Uterus (tissue), 4 donors: ENCODE measurements at places on chromosomes 2 and 18. TPM values are rescaled to one million over a fixed set of nuclear protein-coding genes. Genes with fewer than 3 reads are reported as not detected.

Gene DOK6
- total RNA-seq: 1.6 TPM

Gene CNGA3
- not detected for total RNA-seq

Gene RSAD2
- total RNA-seq: 12.2 TPM

Gene TUBA4B
- total RNA-seq: not detected

GRCh38 chr2:68414876-68415275, 49.8 kb downstream of the PLEK start:
- no peak for DNase-seq

GRCh38 chr2:204544961-204545860, at the start of gene PARD3B:
PARD3B (plus strand) TSS chr2:204545475; CDS start chr2:204546000, 525 bp downstream.
- peak; percentile 53 for DNase-seq

Gene UPP2
- total RNA-seq: not detected

DNA sequence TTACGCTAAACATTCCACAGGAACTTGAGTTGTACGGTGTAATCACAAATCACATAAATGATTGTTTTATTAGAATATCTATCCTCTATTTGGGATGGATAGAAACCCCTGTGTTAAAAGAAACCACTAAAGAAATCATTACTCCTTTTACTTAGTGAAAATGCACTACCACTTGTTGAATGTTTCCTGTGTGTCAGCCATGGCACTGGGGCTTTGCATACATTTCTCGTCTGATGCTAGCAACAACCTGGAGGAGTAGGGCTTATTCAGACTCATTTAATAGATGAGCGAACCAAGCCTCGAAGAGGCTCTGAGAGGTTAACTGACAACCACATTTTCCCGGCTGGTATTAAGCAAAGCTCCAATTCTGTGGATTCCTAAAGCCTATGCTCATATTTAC, 60.5 kb upstream of the PELI1 start:
- no peak for DNase-seq

Gene EVX2
- not detected for total RNA-seq

Gene CXCR1
- 0.18 TPM for total RNA-seq

- DNase-seq: no peak
Observed at GRCh38 chr2:1685957-1686783, 58.1 kb downstream of the PXDN start.

DNA sequence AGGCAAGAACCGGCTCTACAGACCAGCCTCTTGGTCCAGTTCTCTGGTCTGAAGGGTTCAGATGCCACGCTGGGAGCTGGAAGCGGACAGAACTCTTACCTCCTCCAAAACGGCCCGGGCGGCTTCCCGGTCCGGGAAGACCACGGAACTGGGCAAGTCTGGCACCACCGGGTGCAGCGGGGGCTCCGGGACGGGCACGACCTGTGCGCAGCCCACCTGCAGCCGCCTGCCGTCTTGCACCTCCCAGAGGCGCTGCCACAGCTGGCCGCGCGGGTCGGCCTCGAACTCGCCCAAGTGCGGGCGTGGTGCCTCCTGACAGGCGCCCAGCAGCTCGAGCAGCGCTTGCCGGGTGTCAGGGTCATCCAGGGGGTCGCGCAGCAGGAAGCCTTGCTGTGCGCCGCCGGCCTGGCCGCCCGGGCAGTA, 773 bp downstream of the CMPK2 start:
- peak; percentile 42 for DNase-seq

DNA sequence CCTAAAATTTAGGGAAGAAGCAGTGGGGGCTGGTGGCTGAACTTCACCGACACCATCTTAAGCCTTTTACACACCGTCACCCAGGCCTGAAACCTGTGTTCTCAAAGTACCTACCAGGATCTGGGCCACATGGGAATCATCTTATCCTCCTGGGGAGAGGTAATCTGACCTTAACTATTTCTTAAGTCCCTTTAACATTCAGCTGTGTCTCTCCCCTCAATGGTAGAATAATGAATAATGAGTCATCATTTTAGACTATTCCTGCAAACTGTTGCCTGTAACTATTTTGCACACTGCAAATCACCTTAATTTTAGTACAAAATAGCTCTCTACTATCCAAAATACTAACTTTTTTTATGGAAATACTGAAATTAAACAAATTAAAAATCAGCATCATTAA, 149.4 kb upstream of the KLF7 start:
- no peak for DNase-seq

GRCh38 chr2:174699993-174700766, 64.1 kb downstream of the CHRNA1 start:
- no peak for DNase-seq

Gene G6PC2
- not detected for total RNA-seq

Gene SERPINB12
- total RNA-seq: not detected

Gene CCDC93
- 6.5 TPM for total RNA-seq

DNA sequence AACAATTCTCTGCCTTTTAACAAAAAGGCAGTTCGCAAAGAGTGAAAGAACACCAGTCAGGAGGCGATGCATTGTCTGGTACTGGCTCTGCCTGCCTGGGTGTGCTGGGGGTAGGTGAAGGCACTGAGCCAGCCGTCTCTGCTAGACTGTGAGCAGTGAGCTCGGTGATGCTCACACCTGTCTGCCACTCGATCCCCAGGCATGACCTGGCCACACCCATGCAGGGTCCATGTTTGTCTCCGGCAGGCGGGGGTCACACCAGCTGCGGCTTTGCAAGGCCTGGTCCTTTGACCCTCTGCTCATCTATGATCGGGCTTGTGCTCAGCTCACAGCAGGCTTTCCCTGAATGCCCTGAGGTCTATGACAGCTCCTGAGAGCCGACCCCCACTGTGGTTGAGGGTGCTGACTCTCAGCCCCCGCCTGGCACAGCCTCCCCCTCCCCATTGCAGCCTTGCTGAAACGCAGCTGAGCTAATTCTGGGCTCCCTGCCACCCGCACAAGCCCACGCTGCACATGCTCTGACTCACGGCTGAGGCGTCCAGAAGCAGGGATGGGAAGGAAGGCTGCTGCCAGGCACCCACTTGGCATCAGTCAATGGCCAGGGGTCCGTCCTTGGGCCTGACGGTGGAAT, 23.7 kb downstream of the CRACDL start:
- DNase-seq: peak; percentile 47

GRCh38 chr2:54577035-54577434, 120.9 kb downstream of the SPTBN1 start:
- no peak for DNase-seq
